ENCODE measurements at places on chromosomes 6 and 20.
A peak's percentile ranks its signal among the peaks of the same experiment; 100 is the strongest.

DNA sequence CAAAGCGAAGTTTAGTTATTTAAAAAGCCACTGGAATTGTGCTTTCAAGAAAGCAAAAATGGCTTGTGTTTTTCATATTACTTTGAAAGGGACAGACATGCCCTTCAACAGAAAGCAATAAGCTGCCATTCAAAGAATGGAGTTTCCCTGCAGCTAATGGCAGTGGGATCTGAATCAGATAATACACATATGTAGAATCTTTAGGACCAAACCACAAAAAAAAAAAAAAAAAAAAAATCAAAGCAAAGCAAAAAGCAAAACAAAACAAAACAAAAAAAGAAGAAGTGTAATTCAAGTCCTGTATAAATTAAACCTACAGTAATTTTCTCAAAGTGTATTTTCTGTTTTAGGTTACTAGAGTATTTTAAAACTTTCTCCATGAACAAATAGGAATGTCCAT is 63.6 kb upstream of the ZNF217 start:
- H3K27ac ChIP-seq = peak overlapping the region; percentile 76
- H3K27me3 ChIP-seq = no peaks in the 10 kb centered on the region
- H3K36me3 ChIP-seq = peaks cover 2% of the 10 kb centered on the region
- H3K4me1 ChIP-seq = peaks cover 44% of the 10 kb centered on the region
- no peak overlapping the region for H3K4me3 ChIP-seq

DNA sequence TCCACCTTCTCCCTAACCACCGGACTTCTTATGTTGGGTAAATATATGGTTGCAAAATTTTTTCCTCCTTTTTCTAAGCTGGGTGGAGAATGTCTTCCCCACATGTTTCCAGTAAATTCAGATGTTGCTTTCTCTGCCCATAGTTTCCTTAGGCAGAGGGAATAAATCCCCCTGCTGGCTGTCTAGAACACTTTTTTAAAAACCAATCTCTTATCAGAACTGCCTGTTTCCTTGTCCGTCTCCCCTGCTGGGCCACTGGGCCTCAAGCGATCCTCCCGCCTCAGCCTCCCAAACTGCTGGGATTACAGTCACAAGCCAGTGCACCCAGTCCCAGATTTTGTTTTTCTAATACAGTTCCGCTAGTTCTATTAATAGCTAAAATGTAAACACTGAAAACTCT is 9.9 kb upstream of the WFDC2 start:
- H3K4me1 ChIP-seq = no peaks in the 10 kb centered on the region
- H3K27me3 ChIP-seq = no peaks in the 10 kb centered on the region
- no peak for DNase-seq
- no peaks in the 10 kb centered on the region for H3K36me3 ChIP-seq
- no peak overlapping the region for H3K4me3 ChIP-seq

DNA sequence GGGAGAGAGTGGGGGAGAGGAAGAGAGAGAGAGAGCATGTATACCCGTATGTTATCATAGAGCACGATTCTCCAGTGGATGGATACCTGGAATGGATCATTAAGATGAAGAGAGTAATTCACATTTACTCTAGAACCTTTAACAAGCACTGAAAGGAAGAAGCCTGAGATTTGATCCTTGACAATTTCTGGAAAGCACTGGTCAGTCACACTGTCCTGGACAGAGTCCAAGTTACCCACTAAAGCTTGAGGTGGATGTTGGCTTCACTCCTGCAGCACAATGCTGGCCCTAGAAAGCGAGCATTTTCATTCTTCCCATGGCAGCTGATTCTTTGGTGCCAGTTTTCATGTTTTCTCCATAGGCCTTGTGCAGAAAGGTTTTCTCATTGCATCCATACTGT is 25.6 kb downstream of the NFYA start:
- no peak overlapping the region for H3K27ac ChIP-seq
- no peaks in the 10 kb centered on the region for H3K27me3 ChIP-seq
- peaks cover 59% of the 10 kb centered on the region for H3K36me3 ChIP-seq
- DNase-seq = no peak

DNA sequence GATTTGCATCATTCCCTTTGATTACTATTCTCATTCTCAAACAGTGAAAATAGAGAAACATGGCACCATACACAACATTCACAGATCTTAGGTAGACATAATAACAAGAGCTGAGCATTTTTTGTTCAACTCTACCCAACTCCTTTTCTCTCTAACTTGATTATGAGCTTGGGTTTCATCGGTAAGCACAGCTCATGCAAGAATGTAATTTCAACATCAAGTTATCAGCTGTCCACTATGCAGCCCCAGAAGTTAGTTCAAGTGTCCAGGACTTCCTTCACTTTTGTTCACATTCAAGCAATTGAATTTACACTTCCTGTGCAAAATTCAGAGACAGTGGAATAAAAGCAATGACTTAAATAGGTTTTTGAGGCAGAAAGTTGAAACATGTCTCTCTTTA is 297.7 kb upstream of the SASH1 start:
- no peak overlapping the region for H3K4me3 ChIP-seq
- H3K27me3 ChIP-seq = no peaks in the 10 kb centered on the region
- no peak overlapping the region for H3K27ac ChIP-seq
- no peaks in the 10 kb centered on the region for H3K36me3 ChIP-seq

GRCh38 chr20:62949153-62949821 is 3.2 kb upstream of the SLC17A9 start:
- H3K27ac ChIP-seq = no peak overlapping the region
- H3K36me3 ChIP-seq = peaks cover 30% of the 10 kb centered on the region
- H3K27me3 ChIP-seq = no peaks in the 10 kb centered on the region
- peaks cover 28% of the 10 kb centered on the region for H3K4me1 ChIP-seq
- H3K4me3 ChIP-seq = no peak overlapping the region
- no peak for DNase-seq

- no peak overlapping the region for H3K4me3 ChIP-seq
- H3K27me3 ChIP-seq = peaks cover 21% of the 10 kb centered on the region
- H3K36me3 ChIP-seq = no peaks in the 10 kb centered on the region
Measured at GRCh38 chr6:148426317-148426977, 83.8 kb downstream of the SASH1 start.

DNA sequence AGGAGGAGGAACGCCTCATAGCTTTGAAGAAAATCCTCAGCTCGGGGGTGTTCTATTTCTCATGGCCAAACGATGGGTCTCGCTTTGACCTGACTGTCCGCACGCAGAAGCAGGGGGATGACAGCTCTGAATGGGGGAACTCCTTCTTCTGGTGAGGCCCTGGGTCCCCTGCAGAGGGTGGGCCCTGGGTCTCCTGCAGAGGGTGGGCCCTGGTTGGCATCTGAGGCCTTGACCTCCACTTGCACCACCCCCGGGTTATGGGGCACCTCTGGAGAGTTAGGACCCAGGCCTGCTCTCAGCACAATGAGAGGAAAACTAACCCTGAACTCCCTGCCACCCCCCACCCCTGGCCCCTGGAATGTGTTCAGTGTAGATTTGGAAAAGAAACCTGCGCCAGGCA is 47.2 kb downstream of the SYNJ2 start:
- peaks cover 43% of the 10 kb centered on the region for H3K4me1 ChIP-seq
- H3K27me3 ChIP-seq = no peaks in the 10 kb centered on the region
- DNase-seq = no peak
- H3K4me3 ChIP-seq = no peak overlapping the region
- H3K27ac ChIP-seq = no peak overlapping the region
- peaks cover 2% of the 10 kb centered on the region for H3K36me3 ChIP-seq

GRCh38 chr6:39905640-39905975 is 28.7 kb downstream of the MOCS1 start:
- peaks cover 34% of the 10 kb centered on the region for H3K27me3 ChIP-seq
- no peak overlapping the region for H3K4me3 ChIP-seq
- no peak for DNase-seq
- no peaks in the 10 kb centered on the region for H3K36me3 ChIP-seq

DNA sequence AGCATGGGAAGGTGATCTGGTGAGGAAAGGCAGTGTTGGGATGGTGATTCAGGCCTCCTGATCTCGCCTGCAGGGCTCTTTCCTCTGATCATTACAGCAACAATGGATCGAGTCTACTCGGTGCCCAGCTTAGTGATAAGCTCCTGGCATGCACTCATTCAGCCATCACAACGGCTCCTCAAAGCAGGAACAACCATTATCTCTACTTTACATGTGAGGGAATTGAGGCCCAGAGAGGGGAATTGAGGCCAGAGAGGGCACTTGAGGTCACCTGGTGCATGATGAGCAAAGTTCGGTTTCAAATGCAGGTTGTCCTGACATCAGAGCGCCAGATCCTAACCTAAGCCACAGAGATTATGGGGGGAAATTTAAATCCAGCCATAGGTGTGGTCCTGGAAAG is 42.0 kb upstream of the BPIFA2 start:
- no peak overlapping the region for H3K4me3 ChIP-seq
- H3K36me3 ChIP-seq = no peaks in the 10 kb centered on the region
- no peaks in the 10 kb centered on the region for H3K4me1 ChIP-seq
- no peak overlapping the region for H3K27ac ChIP-seq

- peak overlapping the region; percentile 99 for H3K4me3 ChIP-seq
- no peaks in the 10 kb centered on the region for H3K27me3 ChIP-seq
- peak overlapping the region; percentile 95 for H3K27ac ChIP-seq
- peaks cover 63% of the 10 kb centered on the region for H3K4me1 ChIP-seq
- no peak for DNase-seq
Measured at GRCh38 chr20:3798373-3798768, 2.3 kb downstream of the CDC25B start.

DNA sequence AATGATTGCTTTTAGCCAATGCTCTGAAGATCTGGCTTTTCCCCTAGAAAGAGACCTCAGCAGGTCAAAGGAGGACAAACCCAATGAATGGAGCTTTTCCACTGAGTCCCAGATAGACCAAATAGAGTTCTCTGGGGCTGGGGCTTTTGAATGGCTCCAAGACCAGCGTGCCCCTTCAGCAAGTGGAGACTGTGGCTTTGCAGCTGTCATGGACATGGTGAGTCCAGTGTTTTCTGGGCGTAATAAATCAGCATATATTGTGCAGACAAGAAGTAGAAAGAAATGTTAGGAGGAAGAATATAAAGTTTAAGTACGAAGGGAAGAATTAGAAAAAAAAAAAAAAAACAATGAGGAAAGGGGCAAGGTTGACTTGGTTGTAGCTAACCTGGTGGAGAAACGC is 28.1 kb downstream of the ULBP1 start:
- H3K36me3 ChIP-seq = peaks cover 7% of the 10 kb centered on the region
- H3K27me3 ChIP-seq = peaks cover 100% of the 10 kb centered on the region
- DNase-seq = no peak
- no peak overlapping the region for H3K27ac ChIP-seq

DNA sequence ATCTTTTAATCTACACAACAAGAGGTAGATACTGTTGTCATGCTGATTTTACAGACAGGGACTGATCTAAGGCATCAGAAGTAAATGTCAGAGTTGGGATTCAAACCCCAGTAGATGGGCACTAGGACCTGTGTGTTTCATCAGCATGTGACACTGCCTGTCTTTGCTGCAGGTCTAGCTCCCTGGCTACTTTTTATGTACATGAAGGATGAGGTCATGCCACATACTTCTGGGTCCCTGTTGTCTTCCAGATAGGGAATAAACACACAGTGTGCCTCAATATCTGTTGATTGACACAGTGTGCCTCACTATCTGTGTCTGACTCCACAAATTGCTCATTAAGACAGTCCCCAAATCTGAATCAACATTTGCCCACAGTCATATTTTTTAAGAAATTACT is 106.9 kb downstream of the TFAP2B start:
- H3K4me3 ChIP-seq = no peak overlapping the region
- no peaks in the 10 kb centered on the region for H3K36me3 ChIP-seq
- DNase-seq = no peak
- H3K27ac ChIP-seq = no peak overlapping the region
- H3K4me1 ChIP-seq = no peaks in the 10 kb centered on the region

DNA sequence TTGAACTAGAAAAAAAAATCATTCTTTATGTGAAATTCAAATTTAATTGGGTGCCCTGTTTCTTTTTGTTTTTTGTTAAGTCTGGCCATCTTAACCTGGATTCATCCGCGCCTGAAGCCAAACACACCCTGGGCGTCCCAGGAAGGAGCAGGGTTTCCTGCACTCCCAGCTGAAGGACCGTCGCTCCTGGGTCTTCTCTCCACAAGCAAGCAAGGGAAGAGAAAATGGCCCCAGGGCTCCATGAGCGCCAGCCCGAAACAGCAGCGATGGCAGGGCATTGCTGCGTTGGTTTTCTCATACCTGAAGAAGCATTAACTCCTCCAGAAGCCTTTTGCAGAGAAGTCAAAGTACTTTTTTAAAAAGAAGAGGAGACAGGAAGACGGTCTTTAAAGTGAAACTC is 105.4 kb upstream of the AFDN start:
- no peaks in the 10 kb centered on the region for H3K36me3 ChIP-seq
- no peak overlapping the region for H3K4me3 ChIP-seq
- H3K27me3 ChIP-seq = peaks cover 47% of the 10 kb centered on the region
- no peaks in the 10 kb centered on the region for H3K4me1 ChIP-seq
- DNase-seq = no peak

- no peak overlapping the region for H3K27ac ChIP-seq
- H3K36me3 ChIP-seq = peaks cover 36% of the 10 kb centered on the region
- H3K4me3 ChIP-seq = peak overlapping the region; percentile 25
- DNase-seq = no peak
- peaks cover 22% of the 10 kb centered on the region for H3K4me1 ChIP-seq
- no peaks in the 10 kb centered on the region for H3K27me3 ChIP-seq
Measured at GRCh38 chr20:63696306-63696627, 185 bp upstream of the TNFRSF6B start.

DNA sequence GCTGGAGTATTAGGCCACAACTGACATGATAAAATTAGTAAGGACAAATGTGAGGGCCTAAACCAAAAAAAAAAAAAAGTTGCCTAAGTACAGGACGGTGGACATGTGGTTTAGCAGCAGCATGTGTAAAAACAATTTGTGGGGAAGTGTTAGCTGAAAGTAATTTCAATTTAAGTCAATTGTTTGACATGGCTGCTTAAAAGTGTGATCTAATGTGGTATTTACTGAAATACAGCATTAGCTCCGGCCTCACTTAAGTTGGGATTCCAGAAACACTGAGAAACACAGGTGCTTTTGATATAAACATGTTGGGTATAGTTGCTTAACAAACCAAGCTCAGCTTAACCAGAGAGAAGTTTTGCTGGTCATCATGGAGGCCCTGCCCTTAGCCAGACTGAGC is 119.7 kb downstream of the FYN start:
- peak overlapping the region; percentile 91 for H3K4me3 ChIP-seq
- peak overlapping the region; percentile 100 for H3K27ac ChIP-seq
- H3K36me3 ChIP-seq = peaks cover 65% of the 10 kb centered on the region
- peaks cover 86% of the 10 kb centered on the region for H3K4me1 ChIP-seq
- no peak for DNase-seq

- peaks cover 58% of the 10 kb centered on the region for H3K27me3 ChIP-seq
- no peaks in the 10 kb centered on the region for H3K4me1 ChIP-seq
- no peak for DNase-seq
- no peak overlapping the region for H3K27ac ChIP-seq
- H3K36me3 ChIP-seq = no peaks in the 10 kb centered on the region
Measured at GRCh38 chr6:151154418-151154817, 85.3 kb upstream of the AKAP12 start.

GRCh38 chr6:18177286-18177965 is 22.2 kb downstream of the KDM1B start:
- no peak overlapping the region for H3K4me3 ChIP-seq
- H3K27ac ChIP-seq = peak overlapping the region; percentile 19
- no peak for DNase-seq
- peaks cover 22% of the 10 kb centered on the region for H3K4me1 ChIP-seq
- H3K36me3 ChIP-seq = peaks cover 3% of the 10 kb centered on the region

Data from central memory CD8-positive, alpha-beta T cell (primary cell).